Stimulated activated CD4-positive, alpha-beta T cell treated with anti-CD3 and anti-CD28 coated beads, Interleukin-1b, Interleukin-23, amount 100 ng/mL, for 48 hours (primary cell): ENCODE measurements at places on chromosomes 3 and 15.

DNA sequence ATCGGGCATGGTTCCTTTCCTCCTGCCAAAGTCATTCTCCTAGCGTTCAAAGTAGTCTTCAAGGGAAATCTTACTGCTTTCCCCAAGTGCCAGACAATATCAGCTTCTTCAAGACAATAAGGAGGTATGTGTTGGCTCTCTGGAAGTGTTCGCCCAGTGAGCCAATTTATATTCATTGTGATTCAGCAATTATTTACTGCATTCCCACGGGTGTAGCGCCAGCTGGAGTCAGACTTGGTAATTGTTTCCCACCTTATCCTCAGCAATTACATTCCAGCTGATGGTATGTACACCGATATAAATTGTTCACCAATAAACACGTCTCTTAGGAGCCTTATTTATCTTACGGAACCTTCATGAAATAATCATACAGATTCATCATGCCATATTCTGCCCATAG is 103.6 kb upstream of the CTNNB1 start:
- no peak for DNase-seq

GRCh38 chr15:73946795-73947370 is 20.6 kb downstream of the LOXL1 start:
- no peak for DNase-seq

DNA sequence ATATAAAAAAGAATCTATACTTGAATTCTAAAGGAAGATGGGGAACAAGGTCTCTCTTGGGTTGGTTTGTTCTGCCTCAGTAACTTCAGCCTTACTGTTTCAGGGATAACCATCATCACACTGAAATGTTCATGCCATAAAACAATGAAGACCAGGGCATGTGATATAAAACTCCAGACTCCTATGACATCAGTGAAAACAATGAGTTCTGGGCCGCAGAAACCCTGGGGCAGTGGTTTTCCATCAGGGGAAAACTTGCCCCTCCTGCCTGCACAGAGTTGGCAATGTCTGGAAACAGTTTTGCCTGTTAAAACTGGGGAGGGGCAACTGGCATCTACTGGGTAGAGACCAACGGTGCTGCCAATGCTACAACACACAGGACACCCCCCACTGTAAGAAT is 46.8 kb downstream of the CA12 start:
- no peak for DNase-seq

DNA sequence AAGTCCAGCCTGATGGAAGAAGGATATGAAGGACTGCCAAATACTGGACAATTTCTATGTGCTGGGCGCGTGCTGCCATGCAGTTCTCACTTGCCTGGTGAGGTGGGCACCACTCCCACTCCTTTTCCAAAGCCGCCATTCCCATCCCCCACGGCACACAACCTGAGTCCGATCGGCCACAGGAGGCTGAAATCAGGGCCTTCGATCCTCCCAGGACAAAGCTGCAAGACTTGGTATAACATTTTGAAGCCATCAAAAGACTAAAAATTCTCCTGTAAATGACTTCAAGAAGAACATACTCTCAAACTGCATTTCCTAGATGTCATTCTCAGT is 3.1 kb upstream of the MAP6D1 start:
- no peak for DNase-seq

DNA sequence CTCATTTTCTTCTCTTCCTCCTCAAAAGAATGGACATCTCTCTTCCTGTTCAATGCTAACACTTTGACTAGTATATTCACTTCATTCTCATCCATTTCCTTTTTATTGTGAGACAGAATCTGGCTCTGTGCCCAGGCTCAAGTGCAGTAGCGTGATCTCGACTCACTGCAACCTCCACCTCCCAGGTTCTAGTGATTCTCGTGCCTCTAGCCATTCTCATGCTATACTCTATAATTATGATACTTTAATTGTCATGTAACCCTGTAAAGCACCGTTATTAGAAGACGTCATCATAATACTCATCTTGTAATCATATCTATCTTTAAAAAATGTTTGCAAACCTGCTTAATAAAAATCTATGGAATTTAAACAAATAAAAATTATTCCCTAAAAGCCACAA is 107.0 kb downstream of the SHOX2 start:
- no peak for DNase-seq

- no peak for DNase-seq
Measured at GRCh38 chr15:85172846-85173490, 191.3 kb downstream of the PDE8A start.

DNA sequence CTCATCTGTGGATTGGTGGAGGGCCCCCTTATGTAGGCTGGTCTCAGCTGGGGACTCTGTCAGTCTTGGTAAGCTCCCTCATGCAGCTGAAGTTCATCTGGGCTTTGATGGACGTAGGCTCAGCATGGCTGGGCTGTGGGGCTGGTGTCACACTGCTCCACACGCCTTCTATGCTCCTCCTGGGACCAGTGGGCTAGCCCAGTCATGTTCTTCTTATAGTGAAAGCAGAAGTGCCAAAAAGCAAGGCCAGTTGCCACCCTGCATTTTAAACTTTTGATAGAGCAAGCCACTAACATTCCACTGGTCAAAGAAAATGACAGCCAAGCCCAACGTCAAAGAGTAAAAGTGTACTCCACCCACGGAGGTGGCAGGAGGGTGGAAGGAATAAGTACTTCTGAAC is 165.5 kb downstream of the MEX3B start:
- no peak for DNase-seq

- no peak for DNase-seq
Measured at GRCh38 chr3:71903936-71904335, 119.0 kb upstream of the PROK2 start.

- DNase-seq = no peak
Measured at GRCh38 chr15:90051874-90052273, 50.4 kb downstream of the IDH2 start.
